Left cardiac atrium (tissue), 4 donors: ENCODE measurements at places on chromosomes 11 and 22. TPM values are rescaled to one million over a fixed set of nuclear protein-coding genes. Genes with fewer than 3 reads are reported as not detected.
A peak's percentile ranks its signal among the peaks of the same experiment; 100 is the strongest.

DNA sequence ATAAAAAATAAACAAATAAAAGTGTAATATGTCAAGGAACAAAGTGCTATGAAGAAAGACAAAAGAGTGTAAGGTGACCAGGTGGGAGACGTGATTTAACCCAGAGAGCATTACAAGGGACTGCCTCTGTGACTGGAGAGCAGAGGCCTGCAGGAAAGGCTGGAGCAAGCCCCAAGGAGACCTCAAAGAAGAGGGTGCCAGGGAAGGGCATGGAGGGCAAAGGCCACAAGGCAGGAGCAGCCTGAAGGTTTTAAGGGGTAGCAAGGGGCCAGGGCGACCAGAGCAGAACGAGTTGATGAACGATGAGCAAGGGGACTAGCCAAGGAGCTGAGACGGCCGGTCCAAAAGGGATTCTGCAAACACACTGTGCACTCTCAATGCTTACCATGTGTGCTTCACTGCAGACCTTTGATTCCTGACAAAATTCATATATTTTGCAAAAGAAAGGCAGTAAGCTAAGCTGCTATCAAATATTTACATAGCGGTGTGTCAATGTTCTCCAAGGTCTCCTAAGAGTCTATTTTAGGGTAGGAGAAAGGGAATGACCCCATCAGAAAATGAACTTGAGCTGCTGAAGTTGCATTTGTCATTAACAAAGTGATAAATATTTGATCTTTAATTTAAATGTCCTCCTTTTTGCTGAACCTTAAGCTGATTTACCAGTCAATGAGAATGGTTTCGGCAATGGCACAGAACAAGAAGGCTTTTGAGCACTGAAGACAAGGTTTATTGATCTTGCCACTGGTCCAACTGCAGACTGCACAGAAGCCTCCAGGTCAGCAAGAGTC, 50.5 kb downstream of the SMCO4 start:
- no peak for DNase-seq

- no peak for DNase-seq
These were observed 2.1 kb downstream of the PNPLA3 start for GRCh38 chr22:43925433-43926348.

GRCh38 chr11:18802381-18803257, 11.0 kb upstream of the PTPN5 start:
- DNase-seq = peak; percentile 43

DNA sequence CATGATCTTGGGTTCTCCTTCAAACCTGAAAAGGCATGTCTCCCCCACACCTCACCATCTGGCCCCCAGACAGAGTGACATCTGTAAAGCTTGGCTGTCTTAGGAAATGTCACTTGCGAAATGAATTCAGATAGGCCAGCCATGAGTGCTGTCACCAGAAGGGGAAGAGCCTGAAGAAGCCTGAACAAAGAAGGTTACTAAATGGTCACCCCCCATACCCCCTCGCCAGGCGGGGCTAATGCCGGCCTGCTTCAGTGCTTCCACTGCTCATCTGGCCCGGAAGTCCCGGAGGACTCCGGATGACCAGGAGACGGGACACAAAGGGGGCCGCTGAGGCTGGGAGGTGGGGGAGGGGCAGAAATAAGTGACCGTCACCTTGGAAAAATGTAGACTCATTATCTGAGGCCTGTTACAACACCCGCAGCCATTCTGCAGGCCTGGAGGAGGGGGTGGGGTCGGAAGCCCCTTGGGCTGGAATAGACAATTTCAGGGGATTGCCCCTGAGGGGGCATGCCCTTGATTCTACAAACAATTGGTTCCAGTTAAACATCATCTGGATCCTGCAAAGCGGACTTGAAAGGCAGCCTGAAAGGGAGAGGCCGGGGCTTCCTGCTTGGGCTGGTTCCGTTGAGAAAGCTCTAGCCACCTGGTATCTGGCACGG, 43.2 kb downstream of the NAT10 start:
- DNase-seq = no peak

GRCh38 chr22:36713436-36713835, 9.9 kb upstream of the CACNG2 start:
- DNase-seq = no peak

DNA sequence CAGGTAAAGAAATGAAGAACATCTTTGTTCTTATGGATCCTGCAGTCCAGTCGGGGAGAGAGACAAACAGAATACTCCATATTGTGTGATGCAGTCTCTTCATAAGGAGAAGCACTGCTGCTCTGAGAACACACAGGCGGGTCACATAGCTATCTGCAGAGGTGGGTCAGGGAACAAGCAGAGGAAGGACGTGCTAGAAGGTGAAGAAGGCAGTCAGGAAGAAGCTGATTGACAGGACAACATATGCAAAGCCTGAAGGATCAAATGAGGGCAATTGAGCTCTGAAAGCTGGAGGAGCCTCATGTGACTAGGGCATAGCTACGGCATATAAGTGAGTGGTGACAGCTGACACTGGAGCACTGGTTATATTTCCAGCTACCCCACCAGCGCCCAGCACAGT, 122.5 kb downstream of the OPCML start:
- no peak for DNase-seq

GRCh38 chr11:27678242-27678641, 22.0 kb downstream of the BDNF start:
- no peak for DNase-seq

GRCh38 chr11:62725646-62726045, 1.6 kb downstream of the HNRNPUL2 start:
- DNase-seq = no peak

GRCh38 chr11:62680825-62681240, 2.0 kb upstream of the UBXN1 start:
- DNase-seq = peak; percentile 44

GRCh38 chr11:17859552-17859951, 125.0 kb downstream of the KCNC1 start:
- DNase-seq = no peak

- no peak for DNase-seq
These were observed 91.7 kb upstream of the CLMP start for GRCh38 chr11:123286761-123287160.

DNA sequence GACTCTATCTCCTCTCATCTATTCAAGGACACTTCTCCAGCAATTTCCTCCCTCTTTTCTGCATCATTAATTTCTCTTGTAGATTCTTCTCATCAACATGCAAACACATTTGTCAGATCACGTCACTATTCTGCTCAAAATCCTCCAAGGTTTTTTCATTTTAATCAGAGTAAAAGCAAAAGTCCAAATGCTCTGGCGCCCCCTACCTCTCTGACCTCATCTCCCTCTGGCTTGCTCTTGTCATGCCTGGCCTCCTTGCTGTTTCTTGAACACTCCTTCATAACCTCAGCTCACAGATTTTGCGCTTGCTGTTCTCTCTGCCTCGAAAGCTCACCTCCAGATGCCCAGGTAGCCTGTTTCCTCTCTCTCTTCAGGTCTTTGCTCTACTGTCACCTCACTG, 22.4 kb downstream of the RTCB start:
- DNase-seq = no peak

GRCh38 chr11:6270584-6271246, 11.1 kb downstream of the CCKBR start:
- no peak for DNase-seq

DNA sequence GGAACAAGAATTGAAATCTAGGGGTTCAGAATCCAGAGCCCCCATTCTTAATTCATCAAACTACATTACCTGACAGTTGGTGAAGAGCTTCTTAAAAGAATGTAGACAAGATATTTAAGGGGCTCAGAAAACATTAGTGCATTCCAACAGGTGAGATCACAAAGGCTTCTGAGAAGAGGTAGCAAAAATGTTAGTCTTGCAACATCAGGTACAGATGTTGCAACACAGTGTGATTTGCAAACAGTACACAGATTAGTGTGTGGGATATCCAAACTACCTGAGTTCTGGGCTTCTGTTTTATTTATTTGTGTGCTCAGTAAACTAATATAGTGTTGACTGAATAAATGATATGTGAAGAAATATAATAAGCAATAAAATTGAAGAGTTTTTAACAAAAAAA, 11.8 kb downstream of the CASP4 start:
- DNase-seq = no peak

GRCh38 chr11:131754671-131755070, 384.3 kb downstream of the NTM start:
- no peak for DNase-seq

DNA sequence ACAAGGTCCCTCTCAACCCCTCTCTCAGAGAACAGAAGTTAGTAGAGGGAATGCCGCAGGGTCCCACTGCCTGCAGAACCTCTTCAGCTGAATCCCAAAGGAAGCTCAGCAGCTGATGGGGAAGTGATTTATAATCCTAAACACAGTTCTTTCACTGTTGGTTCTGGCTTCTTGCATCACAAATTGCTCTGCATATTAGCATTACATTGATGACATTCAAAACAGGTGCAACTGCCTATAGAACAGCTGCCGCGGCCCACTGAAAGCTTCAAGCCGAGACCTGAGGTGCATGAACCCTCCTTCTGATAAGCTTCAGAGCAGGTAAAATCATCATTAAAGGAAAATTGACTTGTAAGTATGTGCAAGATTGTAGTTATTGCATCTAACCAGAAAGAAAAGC, 75.2 kb upstream of the KIRREL3 start:
- DNase-seq = no peak

DNA sequence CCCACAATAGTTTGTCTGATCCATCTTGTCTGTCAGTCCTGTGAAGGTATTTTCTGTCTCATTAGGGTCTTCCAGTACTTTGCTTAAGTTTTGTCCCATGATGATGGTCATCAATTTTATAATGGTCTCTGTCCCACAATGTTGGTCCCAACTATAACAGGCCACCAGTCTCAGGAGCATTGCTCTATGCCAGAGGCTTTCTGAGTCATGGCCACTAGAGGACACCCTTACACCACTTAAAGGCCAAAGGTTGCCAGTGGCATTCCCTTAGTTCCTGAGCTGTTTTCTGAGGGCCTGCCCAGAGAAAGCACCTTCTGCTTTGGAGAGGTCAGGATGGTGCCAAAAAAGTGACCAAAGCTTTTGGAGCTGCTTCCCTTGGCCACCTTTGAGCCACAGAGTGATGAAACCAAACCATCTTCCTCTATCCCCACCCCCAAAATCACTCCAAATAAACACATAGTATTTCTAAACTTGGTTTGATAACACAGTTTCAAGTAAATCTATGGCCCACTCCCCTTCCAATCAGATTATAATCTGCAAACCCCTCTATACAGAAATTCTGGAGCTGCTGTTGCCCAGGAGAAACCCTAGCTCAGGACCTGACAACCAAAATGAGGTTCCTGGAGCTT, 19.3 kb downstream of the EIF3F start:
- peak; percentile 41 for DNase-seq

GRCh38 chr11:7531011-7531410, 17.2 kb downstream of the PPFIBP2 start:
- no peak for DNase-seq

GRCh38 chr22:49855251-49855911, 1.7 kb downstream of the ZBED4 start:
- DNase-seq = no peak

- peak; percentile 71 for DNase-seq
These were observed 379 bp upstream of the SLC3A2 start for GRCh38 chr11:62880231-62880802.

DNA sequence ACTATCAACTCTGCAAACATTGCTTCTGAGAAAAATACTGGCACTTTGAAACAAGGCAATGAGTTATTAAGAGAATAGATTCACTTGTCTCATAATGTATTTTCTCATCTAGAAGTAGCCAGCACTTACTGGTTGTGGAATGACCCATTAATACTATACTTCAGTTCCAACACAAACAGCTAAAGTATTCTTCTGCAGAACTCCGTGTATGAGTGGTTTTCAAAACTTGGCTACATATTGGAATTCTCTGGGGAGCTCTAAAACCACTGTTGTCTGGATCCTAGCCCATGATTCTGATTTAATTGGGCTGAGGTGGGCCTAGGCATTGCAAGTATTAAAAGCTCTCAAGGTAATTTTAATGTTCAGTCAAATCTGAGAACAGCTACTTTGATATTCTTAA, 1416.4 kb upstream of the RAG2 start:
- DNase-seq = no peak

DNA sequence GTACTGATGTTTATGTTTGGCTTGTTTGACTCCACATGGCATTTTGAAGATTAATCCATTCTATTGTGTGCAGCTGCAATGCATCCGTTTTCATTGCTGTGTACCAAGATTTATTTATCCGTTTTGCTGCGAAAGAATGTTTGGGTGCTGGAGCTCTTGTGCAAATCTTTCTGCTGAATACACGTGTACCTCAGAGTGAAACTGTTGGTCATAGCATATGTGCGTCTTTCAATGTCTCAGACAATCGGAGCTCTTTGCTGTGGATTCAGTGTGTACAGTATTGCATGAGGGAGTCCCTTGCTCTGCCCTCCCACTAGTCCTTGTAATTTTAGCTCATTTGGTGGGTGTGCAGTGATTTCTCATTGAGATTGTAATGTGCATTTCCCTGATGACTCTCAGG, 545.4 kb downstream of the TBC1D22A start:
- no peak for DNase-seq

GRCh38 chr11:41056892-41057569, 402.4 kb downstream of the LRRC4C start:
- DNase-seq = no peak

DNA sequence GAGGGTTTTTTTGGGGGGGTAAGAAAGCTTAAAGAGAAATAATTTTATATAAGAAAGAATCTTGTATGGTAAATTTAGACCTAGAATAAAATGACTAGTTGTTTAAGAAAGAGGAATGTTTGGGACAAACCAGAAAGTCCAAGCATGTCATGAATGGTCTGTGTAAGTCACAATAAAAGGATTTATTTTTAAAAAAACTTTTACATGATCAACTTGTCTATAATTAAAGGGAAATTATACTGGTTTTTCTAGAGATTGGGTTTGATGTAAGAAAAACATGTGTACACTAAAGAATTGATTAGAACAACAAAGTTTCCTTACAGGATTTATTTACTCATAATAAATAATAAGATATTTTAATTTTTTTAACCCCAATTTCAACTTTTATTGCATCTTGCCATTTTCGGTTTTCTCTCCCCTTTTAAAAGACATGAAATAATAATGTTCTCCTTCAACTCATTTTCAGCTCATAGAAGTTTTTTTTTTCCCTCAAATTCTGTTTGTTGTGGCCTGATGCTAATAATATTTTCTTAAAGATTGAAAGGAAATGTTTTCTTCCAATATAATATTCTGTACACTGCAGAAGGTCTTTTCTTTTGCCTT, 35.4 kb upstream of the INCENP start:
- DNase-seq = no peak

GRCh38 chr22:23066200-23067022, 3.9 kb upstream of the GNAZ start:
- DNase-seq = no peak

OR5D13 gene
- total RNA-seq = not detected

GGT5 gene
- 41.5 TPM for total RNA-seq

BTG4 gene
- total RNA-seq = not detected

BAIAP2L2 gene
- 0.65 TPM for total RNA-seq

TRIM49 gene
- total RNA-seq = not detected

KRTAP5-2 gene
- total RNA-seq = not detected

PGR gene
- total RNA-seq = 5.5 TPM

OR52I2 gene
- total RNA-seq = not detected

GRM5 gene
- total RNA-seq = 0.09 TPM

PANX2 gene
- total RNA-seq = 1.1 TPM
